Fibroblast of skin of back (primary cell): ENCODE measurements at places on chromosomes 11 and 22.

DNA sequence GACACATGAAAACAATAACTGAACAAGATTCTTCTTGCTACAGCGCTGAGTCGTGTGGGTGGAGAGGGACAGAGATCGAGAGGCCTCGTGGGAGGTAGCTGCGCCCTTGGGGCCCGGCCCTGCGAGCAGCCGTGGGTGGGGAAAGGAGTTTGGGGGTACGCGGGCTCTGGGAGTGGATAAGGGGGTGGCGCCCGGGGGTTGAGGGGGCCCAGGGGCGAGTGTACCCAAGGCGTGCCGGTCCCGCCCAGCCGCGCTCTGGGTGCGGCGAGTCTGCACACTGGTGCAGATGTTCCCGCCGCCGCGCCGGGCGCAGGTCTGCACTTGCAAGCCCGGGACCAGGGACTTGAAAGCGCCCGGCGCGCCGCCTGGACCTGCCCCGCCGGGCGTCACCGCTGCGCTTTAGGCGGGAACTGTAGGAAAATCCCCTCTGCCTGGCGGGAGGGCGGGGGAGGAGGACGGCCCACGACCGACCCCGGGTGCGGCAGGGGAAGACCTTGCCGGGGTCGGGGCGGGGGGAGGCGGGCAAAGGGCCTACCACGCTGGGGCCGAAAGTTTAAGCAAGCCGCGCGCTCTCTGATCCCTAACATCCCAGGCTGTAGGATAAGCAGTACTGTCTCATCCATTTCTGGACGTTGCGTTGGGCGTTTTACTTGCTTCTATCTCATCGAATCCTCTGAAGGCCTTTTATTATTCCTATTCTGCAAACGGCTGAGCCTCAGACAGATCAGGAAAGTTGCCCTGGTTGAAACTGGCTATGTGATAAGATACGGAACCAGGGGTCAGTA lies 1.4 kb upstream of the KREMEN1 start:
- no peak for DNase-seq

- no peak for DNase-seq
These were observed 21.2 kb upstream of the CLMP start for GRCh38 chr11:123216249-123216648.

GRCh38 chr22:46534177-46534776 lies 3.1 kb downstream of the CELSR1 start:
- DNase-seq, result no peak

- DNase-seq, result no peak
These were observed 441 bp upstream of the RPS6KA4 start for GRCh38 chr11:64358536-64358906.

GRCh38 chr11:61917334-61918109 lies at the start of gene RAB3IL1:
Gene RAB3IL1 (minus strand): TSS chr11:61917566. CDS start chr11:61917367, 199 bp downstream.
- peak; percentile 59 for DNase-seq

DNA sequence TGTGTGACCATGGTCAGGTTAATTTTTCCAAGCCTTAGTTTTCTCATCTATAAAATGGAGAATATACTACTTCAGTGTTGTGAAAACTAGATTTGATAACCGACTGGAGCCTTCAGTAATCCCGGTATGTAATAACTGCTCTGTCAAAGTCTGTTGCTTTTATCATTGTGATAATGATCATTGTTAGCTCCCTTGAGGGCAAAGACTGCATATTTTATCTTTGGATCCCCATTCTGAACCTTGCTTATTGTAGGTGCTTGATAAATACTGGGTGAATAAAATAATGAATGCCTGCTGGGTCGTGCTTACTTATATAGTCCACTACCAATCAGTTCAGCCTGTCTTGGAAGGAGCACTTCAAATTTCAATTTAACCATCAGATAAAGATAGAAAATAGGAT lies 105.3 kb downstream of the ARFGAP2 start:
- DNase-seq, result no peak

GRCh38 chr11:31977343-31977742 lies 113.5 kb upstream of the RCN1 start:
- DNase-seq, result no peak

DNA sequence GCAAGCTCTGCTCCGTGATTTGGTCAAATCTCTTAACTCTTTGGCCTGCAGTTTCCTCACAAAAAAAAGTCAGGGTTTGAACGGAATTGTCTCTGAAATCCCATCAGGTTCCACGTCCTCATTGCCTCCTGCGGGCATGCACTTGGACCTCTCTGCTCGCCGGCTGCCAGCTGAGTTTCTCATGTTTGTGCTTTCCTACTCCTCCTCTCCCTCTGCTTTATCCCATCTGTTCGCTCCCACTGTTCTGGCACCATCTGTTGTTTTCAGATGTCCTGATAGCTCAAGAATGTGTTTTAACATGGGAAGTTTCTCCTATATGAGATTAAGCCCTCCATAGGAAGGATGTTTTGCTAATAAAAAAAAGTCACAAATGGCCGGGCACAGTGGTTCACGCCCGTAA lies 49.4 kb upstream of the ARHGAP42 start:
- DNase-seq, result no peak
